ENCODE measurements at places on chromosomes 1 and 21.

GRCh38 chr1:177950506-177950905 is 19.4 kb downstream of the SEC16B start:
- DNase-seq: no peak

DNA sequence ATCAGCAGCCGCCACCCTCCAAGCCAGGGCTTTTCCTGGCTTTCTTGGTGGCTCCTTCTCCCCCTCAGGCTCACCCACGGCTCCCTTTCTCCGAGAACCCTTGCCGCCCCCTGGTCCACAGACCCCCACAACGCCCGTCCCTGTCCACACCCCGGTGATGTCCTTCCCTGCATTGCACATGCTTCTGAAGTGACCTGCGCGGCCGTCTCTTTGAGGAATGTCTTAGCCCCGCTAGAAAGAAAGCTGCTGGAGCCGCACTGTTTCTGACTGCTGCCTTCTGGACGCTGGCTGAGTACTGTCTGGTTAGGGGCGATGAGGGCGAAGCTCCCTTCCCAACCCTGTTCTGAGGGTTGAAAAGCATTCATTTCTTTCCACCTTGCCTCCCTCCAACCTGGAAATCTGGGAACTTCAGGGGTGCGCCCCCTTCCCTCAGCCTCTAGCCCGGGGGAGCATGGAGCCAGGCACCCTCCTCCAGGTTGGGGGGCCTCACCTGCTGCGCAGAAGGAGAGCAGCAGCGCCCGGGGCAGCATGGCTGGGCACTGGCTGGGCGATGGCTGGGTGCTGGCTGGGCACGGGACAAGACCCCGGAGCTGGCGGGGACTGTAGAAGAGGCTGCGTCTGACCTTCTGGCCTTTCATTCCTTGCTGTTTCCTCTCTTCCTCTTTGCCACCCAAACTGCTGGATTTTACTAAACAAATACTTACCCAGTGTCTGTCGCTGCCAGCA is at the start of gene CLEC20A:
Gene CLEC20A (minus strand): TSS at position 555 of the 726 bp plus-strand sequence. CDS start 25 bp downstream, at position 530.
- no peak for DNase-seq

- DNase-seq: no peak
These were observed 880.6 kb downstream of the BRINP3 start for GRCh38 chr1:189597083-189597482.

- DNase-seq: no peak
These were observed 859.6 kb downstream of the LTN1 start for GRCh38 chr21:28133116-28133515.

DNA sequence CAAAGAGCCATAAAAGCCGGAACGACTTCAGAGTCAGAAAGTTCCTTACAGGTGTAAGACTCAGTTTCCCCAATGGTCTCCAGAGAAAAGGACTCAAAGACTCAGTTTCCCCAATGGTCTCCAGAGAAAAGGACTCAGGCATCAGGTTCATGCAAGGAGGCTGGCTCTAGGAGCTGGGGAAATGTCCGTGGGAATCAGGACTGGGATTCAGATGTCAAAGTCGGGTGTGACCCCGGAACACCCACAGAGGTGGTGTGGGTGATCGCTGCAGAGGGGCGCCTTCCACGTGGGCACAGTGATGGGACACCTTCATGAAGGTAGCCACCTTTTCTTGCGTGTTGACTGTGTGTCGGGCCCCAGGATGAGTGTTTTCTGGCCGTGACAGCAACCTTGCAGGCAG is 340.8 kb downstream of the NPHP4 start:
- no peak for DNase-seq

Measured in psoas muscle (tissue), 8 donors.